ENCODE measurements at places on chromosomes 3 and 15. TPM values are rescaled to one million over a fixed set of nuclear protein-coding genes. Genes with fewer than 3 reads are reported as not detected.

Gene CELF6
- 1.0 TPM for total RNA-seq

Gene MYD88
- total RNA-seq: 5.2 TPM

Gene NOX5
- total RNA-seq: under 0.01 TPM

Gene USP3
- 33.4 TPM for total RNA-seq

Gene NAALADL2
- total RNA-seq: 17.7 TPM

Gene GOLGA8J
- total RNA-seq: not detected

Gene CCR9
- total RNA-seq: 0.52 TPM

Gene RARB
- total RNA-seq: 20.9 TPM

Gene DUOXA1
- total RNA-seq: not detected

Gene ZBTB47
- total RNA-seq: 21.4 TPM

Gene NUDT16
- total RNA-seq: 8.9 TPM

Gene MTHFS
- total RNA-seq: 8.4 TPM
